ENCODE measurements at places on chromosomes 7 and 10.

DNA sequence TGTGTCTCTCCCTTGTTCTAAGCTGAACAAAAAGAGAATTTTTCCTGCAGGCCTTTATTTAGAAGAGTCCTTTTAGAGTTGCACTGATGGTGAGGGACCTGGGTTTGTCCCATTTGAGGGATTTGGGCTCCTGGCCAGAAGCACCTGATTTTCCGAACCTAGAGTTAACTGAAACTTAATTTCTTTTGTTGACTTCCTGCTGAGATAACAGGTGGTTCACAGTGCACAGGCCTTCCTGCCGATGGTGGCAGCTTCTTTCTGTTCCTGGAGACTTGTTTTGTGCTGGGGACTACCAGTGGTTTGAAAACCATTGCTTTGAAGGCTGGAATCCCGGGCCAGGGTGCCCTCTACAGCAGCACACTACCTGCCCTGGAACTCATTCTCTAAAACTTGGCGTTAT, 99.2 kb downstream of the SUGCT start:
- DNase-seq = no peak

GRCh38 chr10:132815168-132815857, 29.4 kb upstream of the NKX6-2 start:
- DNase-seq = no peak

GRCh38 chr7:105131890-105132289, 117.9 kb downstream of the KMT2E start:
- DNase-seq = no peak

GRCh38 chr10:86263209-86263608, 103.4 kb downstream of the GRID1 start:
- no peak for DNase-seq

DNA sequence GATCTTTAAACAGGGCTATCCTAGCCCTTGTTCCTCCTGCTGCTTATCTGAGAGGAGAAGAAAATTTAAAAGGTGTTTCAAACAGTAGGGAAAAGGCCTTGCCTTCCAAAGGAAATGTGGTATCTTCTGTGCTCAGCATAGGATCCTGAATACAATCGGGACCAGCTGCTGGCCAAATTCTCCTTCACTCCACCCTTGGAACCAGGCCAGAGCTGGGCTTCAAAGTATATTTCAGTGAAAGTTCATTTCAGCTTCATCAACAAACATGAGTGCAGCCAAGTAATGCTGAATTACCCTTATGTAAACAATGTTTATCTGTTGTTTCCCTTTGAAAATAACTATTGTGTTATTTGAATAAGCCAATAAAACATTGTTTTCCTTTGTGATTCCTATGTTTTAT, 146.5 kb upstream of the MEOX2 start:
- DNase-seq = no peak

- DNase-seq = no peak
Observed at GRCh38 chr10:4442296-4442695, 383.7 kb upstream of the AKR1E2 start.

DNA sequence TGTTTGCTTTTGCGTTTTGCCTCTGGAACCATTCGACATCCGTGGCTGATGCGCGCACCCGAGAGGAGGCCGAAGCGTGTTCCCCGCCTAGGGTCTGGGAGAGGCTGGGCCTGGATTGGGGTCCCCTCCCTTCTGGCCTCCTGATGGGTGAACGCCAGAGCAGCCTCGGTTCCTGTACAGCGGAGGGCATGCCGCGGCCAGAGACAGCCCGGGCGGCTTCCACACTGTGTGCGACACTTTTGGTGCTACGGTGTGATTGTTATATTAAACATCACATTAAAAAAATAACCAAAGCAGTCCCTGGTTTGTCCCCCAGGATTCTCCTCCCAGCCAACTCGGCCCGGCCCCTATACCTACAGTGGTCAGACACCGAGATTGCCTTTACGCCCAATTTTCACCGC, 3.7 kb upstream of the HOXA7 start:
- DNase-seq = no peak
